ENCODE measurements at places on chromosomes 16 and 17.

DNA sequence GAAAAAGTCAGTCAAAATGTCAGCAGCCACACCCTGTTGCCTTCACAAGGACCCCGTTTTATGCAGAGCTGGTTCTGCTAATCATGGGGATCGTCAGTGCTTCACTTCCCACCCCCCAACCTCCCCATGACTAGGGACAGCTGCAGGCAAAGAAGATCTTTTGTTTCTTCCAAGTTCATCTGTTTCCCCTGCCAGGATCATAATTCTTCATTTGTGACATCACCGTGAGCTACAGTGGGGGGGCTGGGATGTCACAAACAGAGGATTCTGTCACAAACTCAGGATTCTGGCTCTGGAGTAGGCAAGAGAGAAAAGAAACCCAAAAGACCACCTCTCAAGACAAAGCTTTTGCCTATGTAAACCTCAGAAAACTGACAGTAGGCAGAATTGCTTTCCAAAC lies 24.7 kb downstream of the DNAJC7 start:
- DNase-seq = no peak

- no peak for DNase-seq
These were observed 119.8 kb downstream of the HIC1 start for GRCh38 chr17:2174468-2175293.

DNA sequence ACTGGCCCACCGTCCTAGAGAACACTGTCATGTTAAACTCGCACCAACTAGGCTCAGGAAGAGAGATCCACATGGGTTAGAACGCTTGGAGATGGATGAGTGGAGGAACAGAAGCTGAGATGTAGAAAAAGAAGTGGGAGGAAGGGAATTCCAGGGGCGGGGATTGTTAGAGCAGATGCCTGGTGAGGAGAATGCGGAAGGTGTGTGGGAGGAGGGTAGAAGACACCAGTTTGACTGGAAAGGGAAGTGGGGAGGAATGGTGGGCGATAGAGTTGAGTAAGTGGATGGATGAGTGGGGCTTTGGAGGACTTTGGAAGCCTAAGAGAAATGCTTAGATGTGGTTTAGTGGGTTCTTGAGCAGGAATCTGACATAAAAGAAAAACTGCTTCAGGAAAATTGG lies 37.4 kb downstream of the DHX38 start:
- no peak for DNase-seq

DNA sequence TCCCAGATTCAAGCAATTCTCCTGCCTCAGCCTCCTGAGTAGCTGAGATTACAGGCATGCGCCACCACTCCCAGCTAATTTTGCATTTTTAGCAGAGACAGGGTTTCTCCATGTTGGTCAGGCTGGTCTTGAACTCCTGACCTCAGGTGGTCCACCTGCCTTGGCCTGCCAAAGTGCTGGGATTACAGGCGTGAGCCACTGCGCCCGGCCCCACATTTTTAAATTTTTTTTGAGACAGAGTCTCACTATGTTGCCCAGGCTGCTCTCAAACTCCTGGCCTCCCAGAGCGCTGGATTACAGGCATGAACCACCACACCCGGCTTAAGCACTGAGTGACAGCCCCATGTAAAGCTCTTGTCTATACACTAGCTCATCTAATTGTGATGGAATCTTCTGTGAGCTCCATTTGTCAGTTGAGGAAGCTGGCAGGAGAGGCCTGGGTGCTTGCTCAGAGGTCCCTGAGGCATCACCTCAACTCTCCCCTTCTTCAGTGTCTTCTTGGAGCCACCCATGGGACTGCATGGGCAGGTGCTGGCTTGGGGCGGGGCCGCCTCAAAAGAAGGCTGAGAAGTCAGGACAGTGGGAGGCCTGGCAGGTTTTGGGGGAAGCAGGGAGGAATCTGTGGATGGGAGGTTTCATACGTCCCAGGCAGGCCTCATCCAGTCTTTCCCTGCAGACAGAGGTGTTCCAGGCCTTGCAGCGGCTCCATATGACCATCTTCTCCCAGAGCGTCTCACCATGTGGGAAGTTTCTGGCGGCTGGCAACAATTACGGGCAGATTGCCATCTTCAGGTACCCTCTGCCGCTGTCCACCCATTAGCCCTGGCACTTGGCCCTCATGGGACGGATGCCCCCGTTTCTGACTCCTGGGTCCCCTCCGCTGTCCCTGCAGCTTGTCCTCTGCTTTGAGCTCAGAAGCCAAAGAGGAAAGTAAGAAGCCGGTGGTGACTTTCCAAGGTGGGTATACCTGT lies 1.5 kb downstream of the THOC6 start:
- DNase-seq = no peak

GRCh38 chr16:25747160-25747758 lies 55.5 kb downstream of the HS3ST4 start:
- no peak for DNase-seq

DNA sequence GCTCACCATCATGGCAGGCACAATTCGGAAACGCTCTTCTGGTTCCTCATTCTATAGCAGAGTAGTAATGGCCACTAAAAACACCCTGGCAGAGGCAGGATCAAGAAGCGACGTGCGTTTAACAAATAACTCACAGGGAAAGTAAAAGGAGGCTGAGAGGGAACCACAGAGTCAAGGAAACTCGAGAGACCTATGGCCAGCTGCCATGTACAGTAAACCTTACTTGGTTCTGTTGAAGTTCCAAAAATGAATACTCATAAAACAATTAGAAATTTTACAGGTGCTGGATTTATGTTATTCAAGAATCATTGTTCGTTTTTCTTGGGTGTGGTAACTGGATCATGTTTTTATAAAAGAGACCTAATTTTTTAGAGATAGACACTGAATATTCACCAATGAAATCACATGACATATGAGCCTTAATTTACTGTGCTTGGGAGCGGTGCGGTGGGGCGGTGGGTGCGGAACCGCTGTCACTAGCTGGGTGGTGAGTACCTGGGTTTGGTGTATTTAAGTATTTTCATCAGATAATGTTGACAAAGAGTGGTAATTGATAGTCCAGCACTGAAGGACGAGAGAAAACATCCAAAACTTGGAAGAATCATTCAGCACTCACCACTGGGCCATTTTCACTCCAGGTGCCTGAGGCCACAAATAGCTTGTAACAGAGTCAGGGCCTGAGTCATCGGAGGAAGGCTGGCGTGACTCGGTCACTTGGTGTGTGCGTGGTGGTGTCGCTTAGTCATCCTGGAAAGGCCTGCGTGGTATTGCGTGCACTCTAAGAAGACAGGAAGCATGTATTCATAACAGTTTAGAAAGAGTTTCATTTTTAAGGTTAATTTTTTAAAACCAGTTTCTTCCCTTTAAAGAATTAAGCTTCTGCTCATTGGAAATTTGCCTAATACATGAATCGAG lies 135.4 kb upstream of the CHMP6 start:
- peak; percentile 89 for DNase-seq

GRCh38 chr16:71916397-71916920 lies 21.1 kb downstream of the IST1 start:
- DNase-seq = no peak

GRCh38 chr17:34652021-34652555 lies 72.7 kb downstream of the TMEM132E start:
- no peak for DNase-seq

GRCh38 chr17:9725575-9725974 lies 65.8 kb downstream of the DHRS7C start:
- no peak for DNase-seq

GRCh38 chr16:7090628-7091115 lies 242.0 kb upstream of the RBFOX1 start:
- DNase-seq = no peak

DNA sequence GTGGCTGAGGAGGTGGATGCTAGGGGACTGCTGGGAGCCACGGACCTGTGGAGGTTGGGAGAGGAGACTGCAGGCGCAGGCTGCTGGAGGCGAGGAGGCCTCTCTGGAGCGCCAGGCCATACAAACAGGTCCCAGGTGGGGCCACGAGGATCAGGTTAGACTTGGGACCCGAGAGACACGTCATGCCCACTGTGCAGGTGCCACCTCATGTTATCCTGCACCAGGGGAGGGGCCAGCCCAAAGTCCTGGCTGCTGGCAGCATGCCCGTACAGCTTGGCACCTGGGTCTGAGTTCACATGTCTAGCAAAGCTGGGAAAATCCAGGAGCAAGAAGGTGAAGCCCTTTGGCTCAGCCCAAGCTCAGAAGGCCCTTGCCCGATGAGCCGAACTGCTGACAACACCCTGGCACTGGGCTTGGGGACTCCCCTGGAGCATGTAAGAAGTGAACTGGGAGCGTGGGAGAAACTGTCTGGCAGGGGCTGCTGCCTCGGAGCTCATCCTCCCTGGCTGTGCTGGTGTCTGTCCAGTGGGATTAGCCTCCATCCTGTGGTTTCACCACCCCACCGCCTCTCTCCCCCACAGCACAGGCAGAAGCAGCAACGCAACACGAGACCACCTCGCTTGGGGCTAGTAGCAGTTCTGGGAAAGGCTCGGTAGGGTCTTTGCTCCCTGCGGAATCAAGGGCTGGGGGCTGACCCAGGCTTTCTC lies 5.3 kb downstream of the ARHGDIA start:
- DNase-seq = no peak

- no peak for DNase-seq
These were observed 181.9 kb downstream of the PMP22 start for GRCh38 chr17:15083225-15083624.

GRCh38 chr17:5499476-5500231 lies 13.3 kb downstream of the MIS12 start:
- DNase-seq = no peak

- peak; percentile 53 for DNase-seq
These were observed 1.2 kb upstream of the MIF4GD start for GRCh38 chr17:75271955-75272847.

GRCh38 chr16:70594569-70594968 lies 51.8 kb upstream of the IL34 start:
- DNase-seq = peak; percentile 11

DNA sequence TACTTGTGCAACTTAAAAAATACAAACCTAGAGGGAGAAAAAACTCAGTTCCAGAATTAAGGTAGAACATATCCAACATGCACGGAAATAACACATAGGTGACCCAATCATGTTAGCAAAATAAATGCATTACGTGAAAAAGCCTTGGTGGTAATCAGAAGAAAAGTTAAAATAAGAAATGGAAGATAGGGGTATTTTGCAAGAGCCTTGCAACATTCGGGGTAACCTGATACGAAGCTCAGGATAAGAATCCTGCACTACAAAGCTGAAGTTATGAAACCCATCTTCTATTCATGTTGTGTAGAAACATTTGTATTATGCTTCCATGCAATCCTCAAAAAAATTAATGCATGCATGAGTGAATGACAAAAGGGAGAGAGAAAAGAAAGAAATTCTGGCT lies 33.1 kb downstream of the CHCT1 start:
- DNase-seq = no peak

DNA sequence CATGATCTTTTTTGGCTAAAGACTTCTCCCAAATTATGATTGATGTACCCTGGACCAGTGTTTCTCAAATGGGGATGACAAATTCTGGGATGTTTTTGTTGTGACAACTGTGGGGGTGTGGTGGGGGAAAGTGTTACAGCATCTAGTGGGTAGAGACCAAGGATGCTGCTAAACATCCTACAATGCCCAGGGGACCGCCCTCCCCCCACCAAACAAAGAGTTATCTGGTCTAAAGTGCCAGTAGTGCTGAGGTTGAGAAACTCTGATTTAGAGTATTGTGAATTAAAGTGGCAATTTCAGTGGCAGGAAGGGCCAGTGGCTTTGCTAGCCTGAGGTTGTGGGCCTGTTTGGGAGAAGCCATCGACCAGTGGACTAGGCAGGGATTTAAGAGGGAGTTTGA lies 33.3 kb downstream of the SLC47A2 start:
- no peak for DNase-seq

DNA sequence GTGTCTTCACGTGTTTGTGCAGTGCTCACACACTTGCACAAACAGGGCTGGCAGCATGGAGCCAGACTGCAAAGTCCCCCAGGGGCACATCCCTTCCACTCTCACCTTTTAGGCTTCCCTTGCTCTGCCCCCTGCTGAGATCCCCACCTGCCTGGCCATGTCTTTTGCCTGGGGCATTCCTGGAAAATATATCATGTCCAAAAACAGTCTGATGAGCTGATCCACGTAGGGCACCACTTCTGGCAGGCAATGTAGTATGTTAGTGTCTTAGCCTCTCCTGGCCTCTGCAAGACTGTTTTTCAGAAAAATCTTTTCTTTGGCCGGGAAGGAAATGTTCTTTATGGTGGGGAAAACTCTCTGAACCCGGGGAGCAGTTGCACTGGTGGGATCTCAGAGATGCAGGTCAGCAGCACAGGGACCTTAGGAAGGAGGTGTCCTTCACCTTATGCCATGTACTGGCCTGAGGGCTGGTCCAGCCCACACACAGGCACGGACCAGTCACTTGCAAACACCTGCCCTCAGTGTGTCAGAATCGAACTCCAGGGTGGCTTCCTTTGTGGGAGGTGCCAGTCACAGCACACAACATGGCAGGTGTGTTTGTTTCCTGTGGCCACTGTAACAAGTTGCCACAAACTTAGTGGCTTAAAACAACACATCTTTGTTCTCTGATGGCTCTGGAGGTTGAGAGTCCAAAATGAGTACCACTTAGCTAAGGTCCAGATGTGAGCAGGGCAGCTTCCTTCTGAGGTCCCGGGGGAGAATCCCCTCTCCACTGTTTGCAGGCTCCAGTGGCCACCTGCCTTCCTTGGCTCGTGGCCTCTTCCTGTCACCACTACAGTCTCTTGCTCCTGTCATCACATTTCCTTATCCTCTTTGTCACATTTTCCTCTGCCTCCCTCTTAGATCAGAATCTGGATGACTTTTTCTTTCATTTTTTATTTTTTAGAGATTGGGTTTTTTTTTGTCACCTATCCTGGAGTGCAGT lies 46.6 kb downstream of the MPRIP start:
- no peak for DNase-seq

DNA sequence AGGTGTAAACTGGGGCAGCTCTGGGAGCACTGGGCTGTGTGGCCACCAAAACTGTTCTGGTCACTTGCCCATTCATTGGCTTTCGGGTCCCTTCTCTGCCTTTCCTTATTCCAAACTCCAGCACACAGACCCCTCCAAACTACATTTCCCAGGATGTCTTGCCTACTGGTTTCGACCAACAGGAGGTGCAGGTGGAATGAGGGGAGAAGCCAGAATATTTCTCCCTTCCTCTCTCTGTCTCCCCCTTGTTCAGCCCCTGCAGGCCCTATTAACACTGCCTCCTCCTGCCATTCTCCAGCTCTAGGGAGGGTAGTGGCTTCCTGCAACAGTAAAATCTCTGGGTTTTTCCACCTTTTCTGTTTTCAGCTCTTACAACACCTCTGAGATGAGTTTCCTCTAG lies 13.2 kb upstream of the NAGPA start:
- DNase-seq = no peak

DNA sequence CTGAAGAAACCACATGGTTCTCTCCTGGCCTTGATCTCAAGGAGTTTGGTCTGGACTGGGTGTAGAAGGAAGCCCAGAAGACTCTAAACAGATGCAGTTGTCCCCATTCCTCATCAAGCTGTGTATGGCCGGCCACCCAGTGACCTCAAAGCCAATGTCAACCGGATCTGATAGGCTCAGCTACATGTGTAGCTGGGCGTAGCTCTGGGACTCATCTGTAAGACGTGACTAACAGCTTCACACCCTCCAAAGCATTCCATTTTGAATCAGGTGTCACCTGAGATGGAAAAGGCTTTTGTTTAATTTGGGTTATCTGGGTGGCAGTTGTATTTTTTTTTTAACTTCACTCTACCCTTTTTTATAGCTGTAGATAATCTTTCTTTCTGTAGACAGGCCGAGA lies 130.4 kb downstream of the ABCC12 start:
- no peak for DNase-seq

- peak; percentile 16 for DNase-seq
These were observed 428 bp upstream of the ANTKMT start for GRCh38 chr16:720447-720989.
